Stimulated activated CD8-positive, alpha-beta memory T cell treated with anti-CD3 and anti-CD28 coated beads, Interleukin-4, amount 100 ng/mL, for 4 hours (primary cell): ENCODE measurements at places on chromosomes 4 and X.

DNA sequence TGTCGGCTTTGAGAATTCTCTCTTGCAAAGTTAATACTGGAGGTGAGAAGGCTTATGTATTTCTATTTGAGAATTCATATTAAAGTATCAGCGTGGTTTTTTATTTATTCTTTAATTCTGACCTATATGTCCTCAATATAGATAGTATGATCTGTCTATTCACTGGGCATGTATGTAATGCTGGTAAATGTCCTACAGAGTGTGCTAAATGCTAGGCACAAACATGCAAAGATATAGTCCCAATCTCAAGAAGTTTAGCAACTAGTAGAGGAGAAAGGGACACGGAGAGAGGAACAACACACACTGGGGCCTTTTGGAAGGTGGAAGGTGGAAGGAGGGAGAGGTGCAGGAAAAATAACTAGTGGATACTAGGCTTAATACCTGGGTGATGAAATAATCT is 11.0 kb upstream of the BMPR1B start:
- no peak for DNase-seq

DNA sequence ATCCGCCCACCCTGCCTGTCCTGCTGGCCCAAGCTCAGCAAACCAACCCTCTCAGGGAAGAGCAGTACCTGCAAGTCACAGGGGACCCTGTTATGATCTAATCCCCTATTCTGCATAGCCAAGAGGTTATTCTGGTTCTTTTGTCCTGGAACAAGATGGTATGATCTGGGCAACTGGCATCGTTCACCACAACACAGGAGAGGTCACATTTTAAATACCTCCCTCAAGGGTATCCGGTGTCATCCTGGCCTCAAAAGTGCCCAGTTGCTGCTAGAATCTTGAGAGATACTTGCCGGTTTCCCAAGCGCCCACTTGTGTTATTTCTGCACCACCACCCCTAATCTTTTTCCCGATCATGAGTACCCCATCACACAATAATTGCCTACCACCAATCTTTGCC is 497.5 kb downstream of the BCOR start:
- DNase-seq, result no peak

DNA sequence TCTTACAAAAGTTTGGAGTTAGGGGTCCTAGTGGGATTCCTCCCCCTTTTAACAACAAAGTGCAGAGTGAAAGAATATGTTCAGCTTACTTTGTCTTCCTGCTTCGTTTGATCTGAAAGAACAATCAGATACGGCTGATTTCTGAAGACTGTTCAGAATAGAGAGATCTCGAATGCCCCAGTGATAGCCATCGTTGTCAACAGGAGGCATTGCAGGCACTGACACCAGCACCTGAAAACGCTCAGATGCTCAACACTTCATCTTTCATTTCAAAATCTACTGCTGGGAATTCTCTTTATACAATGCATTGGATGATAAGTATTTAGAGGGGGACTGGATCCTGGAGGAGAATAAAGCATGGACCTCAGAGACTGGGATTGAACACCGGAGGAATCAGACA is 186.3 kb upstream of the TENM3 start:
- no peak for DNase-seq

DNA sequence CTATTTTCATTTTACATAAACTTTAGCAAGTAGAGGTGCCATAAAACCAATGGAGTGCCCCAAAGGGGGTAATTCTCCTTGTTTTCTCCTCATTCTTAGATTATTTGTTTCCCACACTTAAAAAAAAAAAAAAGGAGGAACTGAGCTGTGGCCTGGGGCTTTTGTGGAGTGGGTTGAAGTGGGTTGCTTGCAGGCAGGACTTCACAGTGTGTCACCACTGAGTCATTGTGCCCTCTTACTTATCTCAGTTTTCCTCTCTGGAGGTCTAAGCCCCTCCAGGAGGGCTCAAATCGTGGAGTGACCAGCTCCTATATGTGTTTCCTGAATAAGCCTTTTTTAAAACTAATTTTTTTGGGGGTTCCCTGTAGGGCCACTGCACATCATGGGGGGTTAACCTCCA is 69.0 kb downstream of the SLC16A2 start:
- DNase-seq, result no peak

GRCh38 chr4:34280131-34280530 is 1964.2 kb downstream of the ARAP2 start:
- DNase-seq, result no peak

DNA sequence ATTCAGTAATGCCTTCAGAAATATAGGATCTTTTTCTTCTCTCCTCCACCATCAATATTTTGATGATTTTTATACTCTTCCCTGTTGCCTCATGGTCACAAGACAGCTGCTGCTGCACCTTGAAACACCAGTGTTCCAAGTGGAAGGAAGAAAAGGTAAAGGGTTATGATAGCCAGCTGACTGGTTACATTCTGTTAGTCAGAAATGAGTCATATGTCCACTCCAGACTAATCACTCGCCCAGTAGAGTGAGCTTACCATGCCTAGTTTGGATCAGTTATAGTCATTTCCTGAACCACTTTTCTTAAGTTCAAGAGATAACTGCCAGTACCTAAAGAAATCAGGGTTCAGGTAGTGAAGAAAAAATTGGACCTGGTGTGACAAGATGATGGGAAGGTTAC is 532.3 kb upstream of the SMIM31 start:
- no peak for DNase-seq

- no peak for DNase-seq
These were observed 307.4 kb downstream of the DCHS2 start for GRCh38 chr4:154184238-154184637.

DNA sequence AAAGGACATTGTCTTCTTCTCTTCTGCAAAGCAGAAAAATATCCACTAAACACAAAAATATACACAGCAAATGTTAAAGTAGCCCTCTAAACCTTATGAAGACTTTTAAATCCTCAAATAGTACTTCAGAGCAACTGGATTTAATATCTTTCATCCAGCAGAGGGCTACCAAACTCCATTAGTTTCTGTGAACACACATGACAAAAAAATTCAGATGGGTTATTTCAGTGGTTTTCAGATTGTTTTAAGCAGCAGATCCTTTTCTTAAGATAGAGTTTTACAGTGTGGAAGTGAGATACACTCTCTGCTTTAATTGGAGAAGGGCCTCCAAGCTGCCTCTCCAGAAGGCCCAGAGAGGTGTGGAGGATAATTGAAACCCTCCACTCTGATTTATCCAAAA is 56.7 kb downstream of the ANK2 start:
- no peak for DNase-seq

DNA sequence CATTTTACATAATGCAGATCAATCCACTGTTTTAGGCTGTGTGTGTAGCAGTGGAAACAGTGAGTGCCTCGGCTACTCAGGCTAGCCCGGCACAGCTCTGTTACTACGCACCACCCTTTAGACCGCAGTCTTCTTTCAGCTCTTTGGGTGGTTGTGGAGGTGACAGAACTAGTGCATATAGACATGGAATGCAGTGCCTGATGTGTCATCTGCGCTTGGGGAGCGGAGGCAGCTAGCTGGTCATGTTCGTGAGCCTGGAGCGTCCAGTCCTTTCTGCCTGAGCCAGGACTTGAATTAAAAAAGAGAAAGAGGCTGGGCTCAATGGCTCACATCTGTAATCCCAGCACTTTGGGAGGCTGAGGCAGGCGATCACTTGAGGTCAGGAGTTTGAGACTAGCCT is 4.8 kb downstream of the TBC1D14 start:
- no peak for DNase-seq

GRCh38 chr4:51895158-51895557 is 52.2 kb downstream of the DCUN1D4 start:
- no peak for DNase-seq

- DNase-seq, result no peak
These were observed 9.5 kb downstream of the WDR44 start for GRCh38 chrX:118355225-118355920.

- no peak for DNase-seq
These were observed 11.6 kb upstream of the TNIP2 start for GRCh38 chr4:2767705-2768074.

- DNase-seq, result no peak
These were observed 222.1 kb upstream of the TAPT1 start for GRCh38 chr4:16448241-16448840.

DNA sequence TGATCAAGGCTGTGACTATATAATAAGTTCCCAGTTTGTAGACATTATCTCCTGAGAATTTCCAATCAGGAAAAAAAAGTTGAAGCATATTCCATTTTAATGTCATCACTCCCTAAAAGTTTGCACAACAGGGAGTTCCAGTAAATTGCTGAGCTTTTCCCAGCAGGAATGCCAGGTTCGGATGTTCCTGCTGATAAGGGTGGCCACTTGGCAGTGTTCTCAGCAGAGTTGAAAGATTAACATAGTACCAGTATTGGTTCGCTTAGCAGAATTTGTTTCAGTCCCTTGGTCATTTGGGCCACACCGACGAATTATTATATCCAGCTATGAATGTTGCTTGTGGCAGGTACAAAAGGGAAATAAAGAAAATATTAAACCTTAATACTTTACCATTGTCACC is 5.2 kb upstream of the CXCL2 start:
- no peak for DNase-seq

DNA sequence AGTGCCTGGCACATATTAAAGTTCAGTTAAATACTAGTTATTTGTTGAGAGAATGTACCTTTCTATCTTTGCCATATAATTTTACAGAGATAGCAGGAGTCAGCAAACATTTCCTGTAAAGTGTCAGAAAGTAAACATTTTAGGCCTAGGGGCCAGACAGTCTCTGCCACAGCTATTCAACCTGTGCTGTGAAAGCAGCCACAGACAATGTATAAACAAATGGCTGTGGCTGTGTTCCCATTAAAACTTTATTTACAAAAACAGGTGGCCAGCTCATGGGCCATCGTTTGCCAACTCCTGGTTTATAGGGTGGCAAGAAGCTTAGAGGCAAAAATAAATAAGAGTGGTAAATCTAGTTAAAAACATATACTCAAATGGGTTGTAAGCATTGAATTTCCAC is 34.0 kb upstream of the BRS3 start:
- DNase-seq, result no peak

GRCh38 chrX:39519030-39519488 is 578.7 kb downstream of the BCOR start:
- DNase-seq, result no peak

DNA sequence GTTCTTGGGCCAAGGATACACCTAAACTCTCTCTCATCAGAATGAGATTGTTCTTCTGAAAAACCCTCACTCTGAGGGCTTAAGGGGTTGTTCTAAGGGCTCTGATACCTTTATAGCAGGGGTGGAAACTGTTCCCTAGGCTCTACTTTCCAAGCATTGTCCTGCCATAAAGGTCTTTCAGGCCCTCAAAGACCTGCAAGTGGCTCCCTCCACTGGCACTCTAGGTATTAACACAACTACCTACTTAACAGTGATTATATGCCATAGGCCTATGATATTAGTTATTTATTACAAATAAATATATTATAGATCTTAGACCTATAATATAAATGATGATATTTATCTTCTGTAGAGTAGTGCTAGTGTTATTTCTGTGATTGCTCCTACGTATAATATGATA is 473.7 kb upstream of the RPS6KA3 start:
- no peak for DNase-seq

DNA sequence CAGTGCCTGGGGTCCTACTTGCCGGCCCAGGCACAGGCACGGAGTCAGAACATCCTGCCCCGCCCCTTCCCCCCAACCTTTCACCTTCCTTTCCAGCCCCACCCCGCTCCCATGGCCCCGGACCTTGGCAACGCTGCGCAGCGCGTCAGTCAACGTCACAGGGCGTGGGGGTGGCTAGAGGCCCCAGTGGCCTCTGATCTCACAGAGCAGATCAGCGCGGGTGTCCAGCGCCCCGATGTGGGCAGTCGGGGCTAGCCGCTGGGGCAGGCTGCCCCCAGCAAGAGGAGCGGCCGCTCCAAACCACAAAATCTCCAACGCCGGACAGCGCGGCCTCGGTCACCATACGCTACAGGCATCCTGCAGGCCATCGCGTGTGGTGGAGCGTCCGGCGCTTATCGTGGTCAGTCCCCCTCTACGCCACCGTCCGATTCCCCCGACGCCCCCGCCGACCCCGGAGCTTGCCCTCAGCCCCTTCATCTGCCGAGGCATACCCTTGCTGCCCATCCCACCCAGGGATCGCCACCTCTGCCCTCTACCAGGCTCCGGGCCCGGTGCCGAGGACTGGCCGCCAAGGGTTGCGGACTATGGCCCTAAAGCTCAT is 69.6 kb upstream of the APOOL start:
- no peak for DNase-seq

- DNase-seq, result no peak
These were observed 2057.9 kb downstream of the PCDH7 start for GRCh38 chr4:32778025-32778424.

GRCh38 chrX:18920566-18920965 is 63.3 kb downstream of the PHKA2 start:
- no peak for DNase-seq

- DNase-seq, result no peak
These were observed 627.0 kb upstream of the ATOH1 start for GRCh38 chr4:93201471-93202096.

DNA sequence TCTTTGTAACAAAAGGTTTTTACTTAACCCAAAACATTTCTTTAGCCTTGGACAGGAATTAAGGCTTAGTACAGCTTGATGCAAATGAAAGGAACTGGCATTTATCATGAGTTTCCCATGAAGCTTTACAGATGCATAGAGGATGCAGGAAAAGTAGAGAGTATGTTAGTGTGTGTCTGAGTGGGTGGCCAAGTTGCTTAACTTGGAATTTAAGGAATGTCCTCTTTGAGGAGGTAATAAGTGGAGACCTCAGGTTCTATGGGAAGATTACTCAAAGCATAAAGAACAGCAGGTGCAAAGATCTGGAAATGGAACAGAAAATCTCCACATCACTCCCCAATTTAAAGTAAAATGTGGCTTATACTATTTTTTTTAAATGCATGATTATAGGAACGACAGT is 457.9 kb downstream of the KCNIP4 start:
- DNase-seq, result no peak

- DNase-seq, result no peak
These were observed 30.2 kb downstream of the NEK1 start for GRCh38 chr4:169582203-169582602.
